PC-9 (cell line): ENCODE measurements at places on chromosomes 3 and 15.

DNA sequence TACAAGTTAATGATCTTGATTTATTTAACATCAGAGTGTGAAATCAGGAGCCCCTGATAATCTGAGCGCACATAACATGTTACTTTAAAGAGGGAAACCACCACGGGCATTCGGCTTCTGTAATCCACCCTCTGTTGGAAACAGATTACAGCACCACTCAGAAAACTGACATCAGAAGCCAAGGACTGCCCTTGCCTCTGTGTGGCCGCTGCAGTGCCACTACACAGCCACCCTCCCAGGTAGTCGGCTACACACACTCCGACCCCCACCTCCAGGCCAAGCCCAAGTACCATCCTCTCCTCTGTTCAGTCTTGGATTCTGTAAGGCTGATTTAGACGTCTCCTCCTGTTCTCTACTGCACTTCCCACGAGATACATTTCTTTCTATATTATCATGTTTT lies 251.7 kb downstream of the GABRB3 start:
- DNase-seq, result no peak

DNA sequence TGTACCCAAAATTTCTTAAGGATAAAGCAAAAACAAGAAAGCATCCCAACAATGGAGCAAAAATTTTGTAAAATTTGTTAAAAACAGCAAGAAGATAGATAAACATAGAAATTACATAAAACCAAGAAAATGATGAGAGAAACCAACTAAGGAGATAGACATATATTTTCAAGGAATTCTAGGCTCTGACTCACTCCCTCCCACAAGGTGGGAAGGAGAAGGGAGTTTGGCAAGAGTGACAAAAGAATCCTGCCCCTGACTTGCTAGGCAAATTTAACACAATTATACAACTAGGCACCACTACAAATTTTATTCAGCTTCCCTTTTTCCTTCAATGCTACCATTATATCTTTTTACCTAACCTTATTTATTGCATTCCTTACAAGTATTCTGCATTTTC lies 70.9 kb downstream of the MYO9A start:
- DNase-seq, result no peak

DNA sequence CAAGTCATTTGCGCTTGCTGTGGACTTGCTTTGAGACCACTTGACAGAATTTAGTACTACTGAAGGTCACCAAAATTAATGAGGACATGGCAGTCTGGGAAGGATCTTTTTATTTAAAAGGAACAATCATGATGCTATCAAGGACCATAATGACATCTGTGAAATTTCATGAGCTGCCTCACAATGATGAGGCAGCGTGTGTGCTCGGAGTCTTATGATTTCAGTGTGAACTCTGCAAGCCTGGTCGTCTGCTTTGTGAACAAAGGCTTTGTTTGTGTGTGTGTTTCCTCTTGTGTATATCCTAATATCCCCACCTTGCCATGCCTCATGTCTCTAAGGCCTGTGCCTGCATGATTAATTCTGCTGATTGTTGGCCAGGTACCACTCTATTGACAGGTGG lies 46.7 kb downstream of the RAD54L2 start:
- DNase-seq, result no peak

DNA sequence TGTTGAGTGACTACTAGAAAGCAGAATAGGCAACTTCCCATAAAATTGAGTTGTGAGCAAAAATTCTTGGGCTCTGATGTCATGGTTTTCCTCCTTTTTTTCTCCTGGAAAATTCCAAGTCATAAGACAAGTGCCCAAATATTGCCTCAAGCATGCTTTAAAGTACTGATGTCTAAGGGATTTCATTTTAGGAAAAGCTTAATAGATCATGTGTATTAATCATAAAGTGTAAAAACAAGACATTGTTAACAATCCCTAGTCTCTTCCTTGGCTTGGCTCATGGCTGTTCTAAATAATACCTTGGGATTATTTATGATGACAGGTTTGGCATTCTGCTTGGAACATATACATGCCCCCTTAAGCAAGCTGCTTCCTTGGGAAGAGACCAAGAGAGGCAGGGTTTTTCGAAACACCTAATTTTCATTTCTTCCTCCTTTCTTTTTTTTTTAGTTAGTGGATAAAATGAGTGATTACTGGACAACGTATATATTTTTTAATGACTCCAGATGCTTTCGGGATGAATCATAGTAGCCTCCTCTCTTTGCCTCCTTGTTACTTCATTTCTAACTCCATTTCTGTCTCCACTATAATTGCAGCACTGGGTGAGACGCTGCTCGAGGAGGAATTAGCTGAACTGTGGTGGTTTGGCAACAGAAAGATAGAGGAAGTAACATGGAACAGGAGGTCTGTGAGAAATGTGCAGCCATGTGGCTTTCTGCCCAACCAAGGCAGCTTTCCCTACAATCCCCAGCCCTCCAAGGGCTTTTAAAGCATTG lies 104.9 kb downstream of the TPRG1 start:
- no peak for DNase-seq

DNA sequence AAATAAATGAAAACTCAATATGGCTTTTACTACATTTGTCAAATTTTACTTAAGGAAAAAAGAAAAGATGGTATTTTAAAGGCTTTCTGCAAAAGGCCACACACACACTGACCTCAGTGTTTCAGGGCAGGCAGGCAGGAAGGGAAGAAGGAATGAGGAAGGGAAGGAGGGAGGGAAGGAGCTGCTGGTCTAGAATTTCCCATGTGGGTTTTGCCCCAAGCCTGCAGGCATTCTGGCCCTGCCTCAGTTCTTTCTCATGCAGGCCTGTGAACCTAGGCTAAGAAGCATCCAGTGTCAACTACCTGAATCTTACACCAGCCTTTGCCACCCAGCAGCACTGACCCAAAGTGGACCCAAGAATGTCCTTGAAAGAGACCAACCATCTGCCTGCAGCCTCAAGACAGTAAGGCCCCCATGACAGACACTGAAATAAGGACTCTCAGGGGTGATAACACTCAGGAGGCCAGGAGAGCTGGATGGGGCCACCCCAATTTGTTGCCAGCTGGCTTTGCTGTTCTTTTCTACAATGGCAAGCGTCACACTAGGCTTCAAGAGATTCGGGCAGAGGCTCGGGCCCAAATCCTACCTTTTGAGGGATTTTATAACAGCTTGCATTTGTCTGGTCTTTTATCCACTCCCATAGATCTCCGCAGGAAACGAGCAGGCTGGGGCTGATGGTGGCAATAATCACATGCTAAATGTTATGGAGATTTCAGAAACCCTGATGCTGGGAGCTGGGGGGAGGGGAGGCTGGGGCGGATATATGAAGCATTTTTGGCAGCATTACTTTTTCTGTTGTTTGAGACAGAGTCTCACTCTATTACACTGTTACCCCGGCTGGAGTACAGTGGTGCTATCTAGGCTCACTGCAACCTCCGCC lies 51.4 kb downstream of the XXYLT1 start:
- no peak for DNase-seq

GRCh38 chr3:174342941-174343501 lies 516.1 kb upstream of the NAALADL2 start:
- no peak for DNase-seq
